Central memory CD4-positive, alpha-beta T cell (primary cell): ENCODE measurements at places on chromosomes 2 and 18.

GRCh38 chr2:98501876-98502275 is 57.2 kb downstream of the INPP4A start:
- DNase-seq = no peak

DNA sequence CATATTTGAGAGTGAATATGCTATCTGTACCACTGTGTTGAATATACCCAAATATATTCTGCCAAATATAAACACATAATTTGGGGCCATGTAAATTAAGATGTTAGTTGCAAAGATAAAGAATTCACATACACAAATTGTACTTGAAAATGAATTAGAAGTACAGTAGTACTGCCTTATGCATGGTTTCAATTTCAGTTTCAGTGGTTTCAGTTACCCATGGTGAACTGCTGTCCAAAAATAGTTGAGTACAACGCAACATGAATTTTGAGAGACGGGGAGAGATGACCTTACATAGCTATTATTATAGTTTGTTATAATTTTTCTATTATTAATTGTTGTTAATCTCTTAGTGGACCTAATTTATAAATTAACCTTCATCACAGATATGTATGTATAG is 1313.0 kb upstream of the FAM98A start:
- no peak for DNase-seq

DNA sequence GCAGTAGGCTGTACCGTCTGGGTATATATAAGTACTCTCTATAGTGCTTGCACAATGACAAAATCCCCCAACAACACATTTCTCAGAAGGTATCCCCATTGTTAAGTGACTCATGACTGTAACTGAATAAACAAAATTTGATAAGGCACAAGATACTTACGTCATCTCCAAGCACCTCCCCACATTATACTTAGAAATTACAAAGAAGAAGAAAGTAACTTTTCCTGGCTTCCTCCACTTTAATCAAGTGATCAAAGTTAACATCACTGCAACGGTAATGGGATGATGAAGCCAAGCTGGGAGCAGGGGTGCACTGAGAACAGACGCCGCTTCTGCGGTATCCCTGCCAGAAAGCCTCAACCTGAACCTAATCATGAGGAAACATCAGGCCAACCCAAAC is 9.7 kb downstream of the TNS1 start:
- no peak for DNase-seq

DNA sequence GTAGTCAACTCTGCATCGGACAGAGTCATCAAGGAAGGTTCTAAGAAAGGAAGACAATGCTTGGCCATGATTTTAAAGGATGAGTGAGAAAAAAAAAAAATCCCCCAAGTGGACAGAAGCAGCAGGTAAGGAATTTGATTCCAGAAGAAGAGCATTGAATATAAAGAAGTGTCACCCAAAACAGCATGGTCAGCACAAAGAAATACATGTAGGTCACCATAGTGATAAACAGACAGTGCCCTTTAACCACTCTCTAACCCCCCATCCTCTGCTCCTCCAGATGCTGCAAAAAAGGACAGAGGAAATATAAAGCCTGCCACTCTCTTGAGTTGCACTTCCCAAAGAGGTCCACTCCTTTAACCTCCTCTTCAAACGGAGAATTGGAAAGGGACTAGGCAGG is 23.4 kb downstream of the FEZ2 start:
- DNase-seq = no peak

DNA sequence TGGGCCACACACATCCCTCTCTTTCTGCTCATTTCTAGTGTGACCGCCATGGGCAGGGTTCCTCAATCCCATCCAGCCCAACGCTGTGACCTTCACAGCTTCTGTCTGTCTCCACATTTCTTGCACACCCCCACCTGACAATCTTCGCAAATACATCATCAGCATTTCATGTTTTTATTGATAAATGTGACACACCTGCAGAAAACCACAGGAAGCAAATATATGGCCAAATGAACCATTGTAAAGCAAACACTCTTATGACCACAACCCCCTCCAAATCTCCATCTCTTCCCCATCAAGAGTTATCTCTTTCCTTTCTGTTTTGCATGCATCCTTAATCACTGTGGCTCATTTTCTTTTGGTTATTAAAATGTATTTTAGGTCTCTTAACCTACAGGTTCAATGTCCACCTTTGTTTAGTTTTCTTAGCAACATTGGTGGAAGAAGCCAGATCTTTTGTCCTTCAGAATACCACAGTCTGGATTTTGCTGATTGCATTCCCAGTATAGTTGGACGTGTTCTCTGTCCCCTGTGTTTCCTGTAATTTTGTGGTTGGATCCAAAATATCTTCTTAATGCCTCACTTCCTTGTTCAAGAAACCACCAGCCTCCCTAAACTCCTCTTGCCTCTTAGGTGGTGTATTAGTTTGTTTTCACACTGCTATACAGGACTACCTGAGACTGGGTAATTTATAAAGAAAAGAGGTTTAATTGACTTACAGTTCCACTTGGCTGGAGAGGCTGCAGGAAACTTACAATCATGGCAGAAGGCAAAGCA is 9.8 kb upstream of the NCK2 start:
- no peak for DNase-seq

DNA sequence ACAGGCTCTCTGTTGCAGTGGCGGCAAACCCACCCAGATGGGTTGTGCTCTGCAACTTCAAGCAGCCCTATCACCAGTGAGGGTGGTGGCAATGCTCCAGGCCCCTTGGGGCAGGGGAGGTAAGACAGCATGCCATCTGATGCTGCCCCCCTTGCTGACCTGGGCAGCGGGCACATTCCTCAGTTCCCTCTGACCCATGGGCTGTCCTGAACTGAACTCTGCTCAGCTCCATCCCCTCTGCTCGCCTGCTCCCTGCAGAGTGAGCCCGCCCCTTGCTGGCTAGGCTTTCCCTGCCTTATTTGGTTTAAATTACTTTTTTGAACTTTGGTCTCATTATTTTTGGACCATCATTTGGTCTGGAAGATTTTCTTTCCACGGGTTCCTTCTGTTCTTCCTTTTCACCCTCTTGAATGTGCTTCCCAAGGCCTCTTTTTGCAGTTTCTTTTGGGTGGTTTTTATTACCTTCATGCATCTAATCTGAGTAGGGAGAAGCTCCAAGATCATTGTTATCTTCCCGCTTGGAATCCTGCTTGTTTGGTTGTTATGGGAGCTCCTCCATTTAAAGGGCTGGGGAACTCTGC is 565.4 kb downstream of the TNS1 start:
- no peak for DNase-seq

DNA sequence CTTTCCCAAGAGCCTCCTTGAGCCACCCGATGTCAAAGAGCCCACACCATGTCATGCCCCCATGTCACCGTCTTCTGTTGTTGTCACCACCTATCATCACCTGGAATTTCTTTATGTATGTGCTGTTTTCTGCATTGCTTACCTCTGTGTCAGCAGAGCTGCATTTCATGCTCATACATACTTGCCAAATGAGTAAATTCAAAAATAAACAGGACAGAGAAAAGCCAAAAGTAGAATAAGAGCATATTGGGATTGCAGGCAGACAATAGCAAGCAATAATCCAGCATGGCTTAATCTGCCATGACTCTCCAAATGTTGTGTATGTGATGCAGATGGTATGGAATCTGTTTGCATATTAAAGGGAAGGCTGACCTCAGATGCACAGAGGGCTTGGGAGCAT is 15.3 kb upstream of the RGPD4 start:
- DNase-seq = no peak

GRCh38 chr2:72682061-72682460 is 143.8 kb downstream of the EXOC6B start:
- no peak for DNase-seq

DNA sequence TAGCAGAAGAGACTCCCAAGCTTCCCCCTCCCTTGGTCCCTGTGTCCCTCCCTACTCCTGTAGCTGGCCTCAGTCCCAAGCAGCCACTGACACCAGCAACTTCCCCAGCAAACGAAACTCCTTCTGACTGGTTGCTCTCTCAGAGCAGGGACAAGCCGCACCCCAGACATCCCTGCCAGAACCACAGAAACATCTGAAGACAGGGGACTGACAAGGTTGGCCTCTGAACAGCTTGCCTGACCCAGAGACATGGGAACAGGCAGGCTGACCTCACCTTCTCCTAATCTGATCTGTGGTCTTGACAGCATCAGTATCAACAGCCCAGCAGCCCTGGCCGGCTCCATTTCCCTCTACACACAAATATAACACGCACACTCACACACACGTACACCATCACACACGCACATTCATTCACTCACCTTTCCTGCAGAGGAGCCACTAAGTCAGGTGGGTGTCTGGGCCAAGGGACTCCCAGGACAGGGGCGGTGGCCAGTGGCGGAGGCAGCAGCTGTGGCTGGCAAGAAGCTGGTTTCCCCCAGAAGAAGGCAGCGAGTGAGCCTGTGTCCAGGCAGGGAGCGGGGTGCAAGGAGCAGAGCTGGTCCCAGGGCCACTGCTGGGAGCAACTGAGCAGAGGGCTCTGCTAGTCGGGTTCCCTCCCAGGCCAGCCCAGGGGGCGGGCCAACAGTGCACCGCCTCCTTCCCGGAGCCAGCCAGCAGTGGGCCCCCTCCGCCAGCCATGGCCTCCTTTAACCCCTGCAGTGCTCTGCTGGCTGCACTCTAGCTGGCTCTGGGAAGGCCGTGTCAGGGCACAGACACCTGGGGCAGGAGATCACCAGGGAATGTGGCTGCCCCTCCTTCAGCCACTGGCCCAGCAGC is 59.1 kb downstream of the TNS1 start:
- no peak for DNase-seq

DNA sequence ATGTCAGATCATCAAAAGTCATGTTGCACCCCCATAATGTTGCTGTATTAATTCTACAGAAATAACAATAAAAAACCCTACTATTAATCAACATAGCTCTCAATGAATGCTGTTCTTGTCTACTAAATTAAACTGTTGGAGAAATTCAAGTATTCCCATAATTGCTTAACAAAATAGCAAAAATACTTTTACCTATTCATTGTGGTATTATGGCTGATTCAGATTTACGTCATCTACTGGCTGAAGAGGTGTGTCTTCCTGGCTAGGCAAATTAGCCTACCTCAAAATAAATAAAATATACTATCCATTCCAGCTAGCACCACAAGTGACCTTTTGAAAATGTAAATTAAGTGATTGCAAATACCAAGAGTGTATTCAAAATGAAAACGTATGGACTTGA is 249.4 kb downstream of the MEIS1 start:
- no peak for DNase-seq

- DNase-seq = no peak
Measured at GRCh38 chr2:241739651-241740050, 5.2 kb downstream of the D2HGDH start.

- DNase-seq = no peak
Measured at GRCh38 chr2:36290306-36290856, 65.2 kb upstream of the CRIM1 start.

GRCh38 chr2:111697560-111697959 is 186.4 kb downstream of the ANAPC1 start:
- DNase-seq = no peak

- no peak for DNase-seq
Measured at GRCh38 chr2:219215871-219216534, 2.8 kb downstream of the ABCB6 start.

- no peak for DNase-seq
Measured at GRCh38 chr2:198283146-198283545, 478.8 kb downstream of the PLCL1 start.

DNA sequence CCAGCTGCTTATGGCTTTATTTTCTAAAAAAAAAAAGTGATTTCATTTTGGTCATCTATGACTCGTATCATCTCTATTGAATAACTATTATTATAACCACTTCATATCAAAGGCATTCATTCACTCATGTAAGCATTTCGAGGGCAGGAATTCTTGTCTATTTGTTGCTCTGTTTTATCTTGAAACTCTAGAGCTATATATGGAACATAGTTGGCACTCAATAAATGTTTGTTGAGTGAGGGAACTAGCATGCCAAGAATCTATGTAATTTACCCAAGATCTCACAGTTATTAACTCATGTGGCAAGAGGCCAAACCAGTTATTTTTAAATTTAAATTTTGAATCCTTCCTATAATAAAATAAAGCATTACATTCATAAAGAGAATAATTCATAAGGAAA is 470.1 kb downstream of the TMX3 start:
- no peak for DNase-seq

DNA sequence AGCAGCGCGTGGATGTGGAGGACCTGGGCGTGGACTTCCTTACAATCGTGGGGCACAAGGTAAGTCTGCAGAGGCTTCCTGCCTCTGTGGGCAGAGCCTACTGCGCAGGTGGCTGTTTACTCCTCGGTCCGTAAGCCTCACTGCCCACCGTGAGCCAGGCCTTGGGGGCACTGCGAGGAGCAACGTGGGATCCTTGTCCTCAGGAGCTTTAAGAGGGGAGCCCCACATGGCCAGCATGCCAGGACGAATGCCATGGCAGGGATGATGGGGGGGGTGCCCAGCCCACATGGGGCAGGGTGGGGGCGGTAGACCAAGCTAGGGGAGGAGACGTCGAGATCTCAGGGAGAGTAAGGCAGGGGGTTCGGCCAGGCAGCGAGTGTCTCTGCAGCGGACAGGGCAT is 18.0 kb upstream of the ESPNL start:
- DNase-seq = no peak

GRCh38 chr2:226073496-226074160 is 674.1 kb downstream of the NYAP2 start:
- no peak for DNase-seq

DNA sequence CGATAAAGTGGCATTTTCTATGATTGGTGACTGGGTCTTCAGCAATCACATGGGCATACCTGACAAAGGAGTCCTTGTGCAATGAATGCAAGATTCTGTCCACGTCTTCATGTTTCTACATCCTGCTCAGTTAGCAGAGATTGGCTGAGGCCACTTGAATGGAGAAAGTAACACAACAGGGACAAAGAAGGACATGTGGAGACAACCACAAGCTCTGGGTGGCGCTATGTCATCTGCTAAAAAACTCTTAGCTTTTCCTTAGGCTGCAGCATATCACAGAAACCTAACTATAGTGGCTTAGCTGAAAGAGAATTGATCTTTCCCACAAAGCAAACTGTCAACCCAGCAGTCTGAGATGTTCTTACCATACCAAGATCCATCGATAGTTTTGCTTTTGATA is 1109.7 kb downstream of the SOCS6 start:
- DNase-seq = no peak

DNA sequence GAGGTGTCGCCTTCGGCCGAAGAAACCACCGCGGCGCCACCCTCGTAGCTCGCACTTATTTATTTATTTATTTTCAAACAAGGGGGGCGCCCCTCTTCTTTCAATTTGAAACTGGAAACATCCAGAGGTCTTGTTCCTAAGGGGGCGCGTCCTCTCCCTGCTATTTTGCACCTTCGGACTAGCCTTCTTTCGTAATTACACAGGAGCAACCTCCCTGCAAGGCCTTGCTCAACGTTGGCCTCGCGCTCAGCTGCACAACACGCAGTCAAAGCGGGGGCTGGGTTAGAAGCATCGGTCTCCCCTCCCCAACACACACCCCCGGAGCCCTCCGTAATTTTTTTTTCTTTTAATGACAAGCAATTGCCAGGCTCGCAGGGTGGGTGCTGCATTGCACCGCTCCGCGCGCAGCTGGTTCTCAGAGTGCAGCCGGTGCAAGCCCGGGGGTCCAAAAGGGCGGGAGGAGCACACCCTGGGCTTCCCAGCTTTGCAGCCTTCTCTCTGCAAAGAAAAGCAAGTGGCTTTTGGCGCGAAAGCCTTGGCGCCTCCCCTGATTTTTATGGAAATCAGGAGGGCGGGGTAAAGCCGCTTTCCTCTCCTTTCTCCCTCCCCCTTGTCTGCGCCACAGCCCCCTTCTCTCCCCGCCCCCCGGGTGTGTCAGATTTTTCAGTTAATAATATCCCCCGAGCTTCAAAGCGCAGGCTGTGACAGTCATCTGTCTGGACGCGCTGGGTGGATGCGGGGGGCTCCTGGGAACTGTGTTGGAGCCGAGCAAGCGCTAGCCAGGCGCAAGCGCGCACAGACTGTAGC is at the start of gene MYCN:
Gene MYCN, plus strand, starts transcription at position 697 of the 807 bp plus-strand sequence. CDS start 1,515 bp downstream, outside the sequence.
- peak; percentile 25 for DNase-seq

- DNase-seq = no peak
Measured at GRCh38 chr2:168525716-168526446, 69.8 kb downstream of the CERS6 start.
